ENCODE measurements at places on chromosomes 16 and 17.

DNA sequence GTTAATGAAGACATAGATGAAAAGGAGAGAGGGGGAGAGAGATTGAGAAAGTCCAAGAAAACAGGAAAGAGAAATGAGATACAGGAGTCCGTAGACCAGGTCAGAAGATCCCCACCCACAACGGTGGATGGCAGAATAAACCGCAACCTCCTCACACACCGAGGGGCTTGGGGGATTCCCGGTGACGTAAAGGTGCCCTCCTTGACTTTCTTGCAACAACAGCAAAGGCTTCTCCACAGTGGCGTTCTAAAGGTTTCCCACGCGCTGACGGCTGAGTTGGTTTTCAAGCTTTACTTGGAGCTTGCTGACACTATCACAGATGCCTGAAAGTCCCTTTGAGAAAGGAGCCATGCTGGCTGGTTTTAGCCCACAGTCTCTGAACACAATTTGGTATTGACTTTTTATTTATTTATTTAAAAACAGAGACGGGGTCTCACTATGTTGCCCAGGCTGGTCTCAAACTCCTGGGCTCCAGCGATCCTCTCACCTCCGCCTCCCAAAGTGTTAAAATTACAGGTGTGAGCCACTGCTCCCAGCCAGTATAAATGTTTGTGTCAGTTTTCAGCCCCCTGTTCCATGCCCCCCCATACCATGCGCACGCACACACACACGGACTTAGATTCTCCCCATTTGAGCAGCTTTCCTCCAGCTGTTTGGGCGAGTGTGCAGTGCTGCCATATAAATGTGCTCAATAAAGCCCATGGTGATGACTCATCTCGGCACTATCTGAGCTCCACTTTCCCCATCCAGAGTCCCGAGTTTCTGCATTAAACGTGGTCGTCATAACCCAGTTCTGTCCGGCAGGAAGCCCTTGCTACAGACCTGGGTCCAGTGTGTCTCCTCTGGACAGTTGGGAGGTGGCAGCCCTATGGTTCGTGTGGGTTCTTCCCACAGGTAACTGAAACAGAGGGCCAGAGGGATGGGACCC, 33.0 kb upstream of the SEC14L1 start:
- peak; percentile 44 for DNase-seq

- DNase-seq: no peak
Measured at GRCh38 chr17:3730881-3731429, 7.3 kb downstream of the HASPIN start.

DNA sequence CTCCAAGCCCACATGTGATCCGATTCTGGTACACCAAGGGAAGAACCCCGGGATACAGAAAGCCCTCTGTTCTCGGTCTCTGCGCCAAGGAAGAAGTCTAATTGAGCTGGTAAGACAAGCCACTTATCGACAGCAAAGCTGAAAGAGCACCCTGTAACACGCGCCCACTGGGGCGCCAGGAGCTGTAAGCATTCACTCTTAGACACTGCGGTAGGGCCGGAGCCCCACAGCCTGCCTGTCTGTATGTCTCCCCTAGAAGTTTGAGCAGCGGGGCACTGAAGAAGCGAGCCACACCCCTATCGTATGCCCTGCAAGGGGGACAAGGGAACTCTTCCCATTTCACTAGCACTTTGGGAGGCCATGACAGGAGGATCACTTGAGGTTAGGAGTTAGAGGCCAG, 27.0 kb upstream of the MEIOC start:
- DNase-seq: no peak

DNA sequence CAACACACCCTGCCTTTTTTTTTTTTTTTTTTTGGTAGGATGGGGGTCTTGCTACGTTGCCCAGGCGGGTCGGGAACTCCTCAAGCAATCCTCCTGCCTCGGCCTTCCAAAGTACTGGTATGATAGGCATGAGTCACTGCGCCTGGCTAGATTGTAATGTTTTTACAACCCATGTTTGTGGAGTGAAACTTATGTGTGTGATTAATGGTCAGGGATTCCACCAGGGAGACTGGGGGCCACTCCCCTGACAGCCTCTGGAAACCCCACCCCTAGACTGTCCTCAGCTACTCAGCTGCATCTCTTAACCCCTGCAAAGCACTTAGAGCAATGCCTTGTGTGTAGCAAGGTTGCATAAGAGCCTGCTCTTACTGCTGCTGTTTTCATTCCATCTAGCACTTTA, 220.5 kb downstream of the PARN start:
- no peak for DNase-seq

- DNase-seq: no peak
Measured at GRCh38 chr17:75146592-75146991, 7.7 kb downstream of the JPT1 start.

DNA sequence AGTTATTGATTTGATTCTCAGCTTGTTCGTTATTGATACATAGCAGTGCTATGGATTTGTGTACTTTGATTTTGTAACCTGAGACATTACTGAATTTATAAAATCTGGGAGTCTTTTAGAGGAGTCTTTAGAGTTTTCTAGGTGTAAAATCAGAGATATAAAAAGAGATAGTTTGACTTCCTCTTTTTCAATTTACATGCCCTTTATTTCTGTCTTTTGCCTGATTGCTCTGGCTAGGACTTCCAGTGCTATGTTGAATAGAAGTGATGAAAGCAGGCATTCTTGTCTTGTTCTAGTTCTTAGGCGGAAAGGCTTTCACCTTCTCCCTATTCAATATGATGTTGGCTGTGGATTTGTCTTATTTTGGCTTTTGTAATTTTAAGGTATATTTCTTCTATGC, 106.2 kb downstream of the PHKB start:
- no peak for DNase-seq

GRCh38 chr16:74736531-74737157, 36.0 kb upstream of the MLKL start:
- no peak for DNase-seq

- DNase-seq: no peak
Measured at GRCh38 chr16:65959983-65960382, 406.5 kb upstream of the CDH5 start.
